Liver (tissue), 10 donors: ENCODE measurements at places on chromosomes 12 and 14.

GRCh38 chr12:71671816-71672215 is 7.7 kb downstream of the THAP2 start:
- DNase-seq: no peak

DNA sequence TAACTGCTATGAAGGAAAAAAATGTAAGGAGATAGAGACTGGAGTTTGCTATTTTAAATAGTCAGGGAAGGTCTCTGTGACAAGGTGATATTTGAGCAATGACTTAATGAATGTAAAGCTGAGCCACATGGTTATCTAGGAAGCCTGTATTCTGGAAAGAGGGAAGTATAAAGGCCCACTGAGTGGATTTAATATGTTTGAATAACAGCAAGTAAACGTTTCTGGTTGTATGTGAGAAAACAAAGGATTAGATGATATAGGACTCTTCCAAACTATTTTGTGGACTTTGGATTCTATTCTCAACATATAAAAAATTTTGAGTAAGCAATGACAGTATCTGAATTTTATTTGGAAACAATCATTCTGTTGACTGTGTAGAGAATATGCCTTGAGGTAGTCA is 5.2 kb downstream of the LRRIQ1 start:
- DNase-seq: no peak

DNA sequence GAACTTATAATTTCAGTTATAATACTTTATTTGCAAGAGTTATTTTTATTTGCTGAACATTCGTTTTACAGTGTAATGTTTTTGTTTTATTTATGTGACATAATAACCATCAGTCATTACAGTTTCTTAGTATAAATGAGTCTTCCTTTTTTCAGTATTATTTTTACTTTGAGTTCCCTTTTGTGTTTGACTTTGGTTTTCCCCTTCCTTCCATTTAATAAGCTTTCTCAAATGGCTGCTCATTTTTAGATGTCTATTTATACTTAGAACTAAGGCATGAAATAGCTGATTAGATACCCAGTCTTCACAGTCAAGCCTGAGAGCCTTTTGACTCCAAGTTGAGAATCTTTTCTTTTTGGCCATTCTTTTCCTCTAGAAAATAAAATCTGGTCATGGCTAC is 404.5 kb downstream of the LRFN5 start:
- DNase-seq: no peak

GRCh38 chr14:24483604-24484252 is 24.3 kb downstream of the CMA1 start:
- DNase-seq: no peak

GRCh38 chr12:118472940-118473339 is 96.6 kb downstream of the SUDS3 start:
- DNase-seq: no peak

GRCh38 chr14:90850487-90850886 is 34.3 kb upstream of the TTC7B start:
- no peak for DNase-seq

- no peak for DNase-seq
These were observed 186.2 kb upstream of the FRMD6 start for GRCh38 chr14:51465486-51465885.
